ENCODE measurements at places on chromosomes 12 and 14.

- no peak for DNase-seq
Observed at GRCh38 chr12:51342416-51342815, 4.1 kb downstream of the CELA1 start.

DNA sequence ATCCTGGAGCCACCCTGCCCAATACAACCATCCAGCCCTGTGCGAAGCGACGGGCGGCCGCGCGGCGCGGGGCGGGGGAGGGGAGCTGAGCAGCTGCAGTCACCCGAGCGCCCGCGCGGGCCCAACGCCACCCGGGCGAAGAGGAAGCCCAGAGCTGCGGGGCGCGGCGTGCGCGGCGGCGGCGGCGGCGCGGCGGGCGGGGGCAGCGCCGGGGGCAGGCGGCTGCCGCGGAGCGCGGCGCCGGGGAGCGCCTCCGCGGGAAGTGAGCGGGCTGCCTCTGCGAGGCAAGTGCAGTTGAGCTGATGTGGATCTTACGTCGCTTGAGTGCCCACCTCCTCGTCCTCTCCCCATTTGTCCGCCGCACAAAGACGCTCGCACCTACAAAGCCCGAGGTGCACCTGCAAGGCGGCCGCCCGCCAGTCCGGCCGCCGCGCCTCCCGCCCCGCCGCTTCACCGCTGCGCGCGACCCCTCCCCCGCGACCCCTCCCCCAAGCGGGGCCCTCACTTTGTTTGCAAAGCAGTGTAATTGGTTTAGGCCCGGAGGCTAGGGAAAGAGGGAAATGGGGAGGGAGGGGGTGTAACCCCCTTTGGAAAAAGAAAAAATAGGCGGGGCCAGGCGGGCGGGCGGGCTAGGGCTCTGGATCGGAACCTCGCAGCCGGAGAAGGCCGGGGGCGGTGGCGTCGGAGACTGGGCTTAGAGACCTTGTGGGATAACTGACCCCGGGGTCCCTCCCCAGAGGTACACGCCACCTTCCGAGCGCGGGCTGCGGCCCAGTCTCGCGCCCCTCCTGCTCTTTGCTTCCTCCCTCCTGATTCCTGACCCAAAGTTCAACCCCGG, at the start of the genes FOXA1 and TTC6:
Gene FOXA1 (minus strand): TSS at position 279 of the 838 bp plus-strand sequence. CDS start 277 bp downstream, at position 2.
Gene TTC6 (plus strand): TSS at position 659 of the 838 bp plus-strand sequence. CDS start 26,436 bp downstream, outside the sequence.
- no peak for DNase-seq

GRCh38 chr14:48704639-48705038, 881.5 kb downstream of the RPS29 start:
- DNase-seq = no peak

DNA sequence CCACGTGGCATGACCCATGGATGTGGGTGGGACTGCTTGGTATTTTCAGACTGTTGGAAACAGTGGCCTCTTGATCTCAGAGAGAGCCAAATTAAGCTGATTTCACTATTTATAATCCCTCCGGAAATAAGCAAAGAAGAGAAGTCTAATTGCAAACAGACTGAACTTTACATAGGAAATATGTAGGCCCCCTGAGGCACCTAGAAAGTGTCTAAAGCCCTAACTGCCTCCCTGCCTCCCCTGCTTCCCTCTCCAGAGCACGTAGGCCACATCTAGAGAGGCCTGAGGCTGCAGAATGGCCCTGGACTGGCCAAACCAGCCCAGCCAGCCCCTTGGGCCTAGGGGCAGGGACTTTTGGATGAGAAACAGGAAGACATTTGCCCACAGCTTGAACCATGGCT, 123.8 kb downstream of the ZFP36L1 start:
- no peak for DNase-seq

DNA sequence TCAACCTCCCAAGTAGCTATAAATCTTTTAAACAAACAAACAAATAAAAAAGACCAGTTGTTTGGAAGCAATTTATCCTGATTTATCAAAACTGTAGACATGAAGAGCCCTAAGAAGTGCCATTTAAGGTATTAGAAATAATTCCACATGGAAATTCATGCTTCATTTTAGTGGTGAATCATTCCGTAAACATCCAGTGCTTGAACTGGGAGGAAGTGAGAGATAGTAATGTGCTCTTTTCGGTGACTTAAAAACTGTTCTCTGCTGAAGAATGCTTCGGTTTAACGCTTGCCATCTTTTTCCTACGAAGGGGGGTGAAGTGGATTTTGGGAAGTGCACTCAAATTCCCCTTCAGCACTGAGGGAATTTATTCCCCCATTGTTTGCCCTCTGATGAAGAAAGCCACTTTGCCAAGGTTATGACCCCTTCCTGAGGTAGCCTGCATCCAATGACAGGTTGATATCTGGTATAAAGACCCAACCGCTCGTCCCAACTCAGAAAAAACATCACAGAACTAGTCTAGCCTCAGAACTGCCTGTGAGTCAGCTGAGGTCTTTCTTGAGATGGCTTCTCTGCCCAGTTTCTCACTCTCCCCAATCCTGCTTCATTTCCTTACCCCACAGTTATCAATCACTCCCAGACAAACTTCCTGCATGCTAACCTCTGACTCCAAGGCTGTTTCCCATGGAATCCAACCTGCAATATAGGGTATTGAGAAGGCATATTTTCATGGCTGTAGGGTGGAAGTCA, 244.1 kb downstream of the AEBP2 start:
- DNase-seq = no peak

DNA sequence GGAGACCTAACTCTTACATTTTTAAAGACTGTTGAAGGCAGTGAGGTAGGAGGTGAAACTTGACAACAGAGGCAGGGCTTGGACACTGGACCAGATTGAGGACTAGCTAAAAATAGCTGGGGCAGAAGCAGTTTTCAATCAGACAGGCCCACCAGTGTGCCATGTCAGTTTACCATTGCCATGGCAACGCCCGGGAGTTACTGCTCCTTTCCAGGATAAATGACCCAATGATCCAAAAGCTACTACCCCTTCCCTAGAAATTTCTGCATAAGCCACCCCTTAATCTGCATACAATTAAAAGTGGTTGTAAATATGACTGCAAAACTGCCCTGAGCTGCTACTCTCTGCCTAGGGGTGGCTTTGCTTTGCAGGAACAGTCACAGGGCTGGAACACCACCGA, 53.2 kb upstream of the PKP2 start:
- DNase-seq = no peak

GRCh38 chr12:107487011-107487680, 198.5 kb upstream of the PWP1 start:
- DNase-seq = no peak

GRCh38 chr12:55743406-55744339, 751 bp downstream of the GDF11 start:
- DNase-seq = no peak

DNA sequence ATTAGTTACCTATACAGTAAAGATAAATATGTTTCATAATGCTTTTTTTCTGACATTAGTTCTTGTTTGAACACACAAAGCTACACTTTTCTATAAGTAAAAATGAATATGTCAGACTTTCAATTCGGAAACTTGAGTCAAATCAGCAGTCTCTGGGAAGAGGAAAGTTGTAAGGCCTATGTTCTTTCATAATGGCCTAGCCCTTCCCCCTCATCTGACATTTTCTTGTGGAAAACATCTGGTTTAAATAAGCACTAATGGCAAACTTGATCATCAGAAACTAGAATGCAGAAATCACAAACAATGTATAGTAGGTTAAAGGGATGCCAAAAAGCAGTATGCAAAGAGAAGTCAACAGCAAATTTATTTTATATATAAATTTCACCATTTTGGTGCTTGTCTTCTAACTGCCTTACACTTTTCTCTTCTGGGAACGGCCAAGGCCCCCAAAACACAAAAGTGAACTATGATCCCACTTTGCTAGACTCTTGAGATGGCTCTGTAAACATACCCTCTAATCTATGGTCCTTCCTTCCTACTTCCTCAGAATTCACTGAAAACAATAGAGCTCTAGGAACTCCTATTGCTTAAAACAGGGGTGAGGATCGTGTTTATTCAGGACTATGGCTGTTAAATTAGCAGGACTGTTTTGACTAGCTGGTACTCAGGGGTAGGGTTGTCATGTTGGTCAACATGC, 444.1 kb downstream of the RAD51B start:
- no peak for DNase-seq

DNA sequence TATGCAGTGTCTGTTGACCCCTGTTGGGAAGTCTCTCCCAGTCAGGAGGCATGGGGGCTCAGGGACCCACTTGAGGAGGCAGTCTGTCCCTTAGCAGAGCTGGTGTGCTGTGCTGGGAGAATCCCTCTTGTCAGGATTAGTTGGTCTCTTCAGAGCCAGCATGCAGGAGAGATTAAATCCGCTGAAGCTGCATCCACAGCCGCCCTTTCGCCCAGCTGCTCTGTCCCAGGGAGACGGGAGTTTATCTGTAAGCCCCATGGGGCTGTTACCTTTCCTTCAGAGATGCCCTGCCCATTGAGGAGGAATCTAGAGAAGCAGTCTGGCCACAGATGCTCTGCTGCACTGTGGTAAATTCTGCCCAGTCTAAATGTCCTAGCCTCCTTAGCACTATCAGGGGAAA, 13.1 kb upstream of the KLRC1 start:
- DNase-seq = no peak

DNA sequence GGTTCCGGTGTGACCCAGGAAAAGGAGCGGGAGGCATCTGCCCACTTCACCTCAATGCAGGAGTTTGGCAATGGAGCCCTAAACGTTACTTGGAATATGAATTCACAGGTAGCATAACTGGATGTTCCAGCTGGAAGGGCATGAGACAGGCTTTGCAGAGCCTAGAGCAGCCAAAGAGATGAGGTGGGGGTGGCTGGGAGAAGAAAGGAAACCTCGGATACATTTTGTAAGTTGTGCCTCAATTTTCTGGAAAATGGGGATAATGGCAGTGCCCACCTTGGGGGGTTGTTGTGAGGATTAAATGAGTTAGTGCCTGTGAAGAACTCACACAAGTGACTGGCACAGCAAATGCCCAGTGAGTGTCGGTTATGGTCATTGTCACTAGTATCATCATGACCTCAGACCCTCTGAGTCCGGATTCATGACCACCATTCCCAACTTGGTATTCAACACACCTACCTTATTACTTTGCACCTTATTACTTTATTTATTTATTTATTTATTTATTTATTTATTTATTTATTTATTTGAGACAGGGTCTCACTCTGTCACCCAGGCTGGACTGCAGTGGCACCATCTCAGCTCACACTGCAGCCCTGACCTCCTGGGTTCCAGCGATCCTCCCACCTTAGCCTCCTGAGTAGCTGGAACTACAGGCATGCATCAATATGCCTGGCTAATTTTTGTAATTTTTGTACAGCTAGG, 56.0 kb downstream of the CLMN start:
- DNase-seq = no peak
